Occipital lobe (tissue), 3 donors: ENCODE measurements at places on chromosomes 16 and 17. TPM values are rescaled to one million over a fixed set of nuclear protein-coding genes. Genes with fewer than 3 reads are reported as not detected.
A peak's percentile ranks its signal among the peaks of the same experiment; 100 is the strongest.

The NACA2 gene
- not detected for total RNA-seq

The PERCC1 gene
- total RNA-seq: not detected

The INCA1 gene
- 0.31 TPM for total RNA-seq

DNA sequence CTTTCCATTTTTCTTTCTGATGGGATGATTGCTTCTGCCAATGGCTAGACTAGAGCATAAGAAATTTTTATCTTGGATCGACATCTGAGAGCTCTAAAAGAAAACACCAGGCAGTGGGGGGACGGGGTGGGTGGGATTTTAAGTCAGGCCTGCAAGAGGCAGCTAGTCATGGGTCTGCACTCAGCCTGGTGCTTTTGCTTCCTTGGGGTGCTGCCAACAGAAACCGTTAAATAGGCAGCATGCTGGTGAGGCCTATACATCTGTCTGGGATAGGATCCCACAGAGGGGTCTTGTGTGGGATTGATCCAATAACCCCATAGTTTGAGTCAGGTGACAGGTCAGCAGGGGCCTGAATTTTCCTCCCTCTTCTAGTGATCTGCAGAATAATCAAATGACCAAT, 26.9 kb downstream of the ZNRF1 start:
- DNase-seq: no peak

The TNP2 gene
- not detected for total RNA-seq

The NPIPA3 gene
- 0.94 TPM for total RNA-seq

DNA sequence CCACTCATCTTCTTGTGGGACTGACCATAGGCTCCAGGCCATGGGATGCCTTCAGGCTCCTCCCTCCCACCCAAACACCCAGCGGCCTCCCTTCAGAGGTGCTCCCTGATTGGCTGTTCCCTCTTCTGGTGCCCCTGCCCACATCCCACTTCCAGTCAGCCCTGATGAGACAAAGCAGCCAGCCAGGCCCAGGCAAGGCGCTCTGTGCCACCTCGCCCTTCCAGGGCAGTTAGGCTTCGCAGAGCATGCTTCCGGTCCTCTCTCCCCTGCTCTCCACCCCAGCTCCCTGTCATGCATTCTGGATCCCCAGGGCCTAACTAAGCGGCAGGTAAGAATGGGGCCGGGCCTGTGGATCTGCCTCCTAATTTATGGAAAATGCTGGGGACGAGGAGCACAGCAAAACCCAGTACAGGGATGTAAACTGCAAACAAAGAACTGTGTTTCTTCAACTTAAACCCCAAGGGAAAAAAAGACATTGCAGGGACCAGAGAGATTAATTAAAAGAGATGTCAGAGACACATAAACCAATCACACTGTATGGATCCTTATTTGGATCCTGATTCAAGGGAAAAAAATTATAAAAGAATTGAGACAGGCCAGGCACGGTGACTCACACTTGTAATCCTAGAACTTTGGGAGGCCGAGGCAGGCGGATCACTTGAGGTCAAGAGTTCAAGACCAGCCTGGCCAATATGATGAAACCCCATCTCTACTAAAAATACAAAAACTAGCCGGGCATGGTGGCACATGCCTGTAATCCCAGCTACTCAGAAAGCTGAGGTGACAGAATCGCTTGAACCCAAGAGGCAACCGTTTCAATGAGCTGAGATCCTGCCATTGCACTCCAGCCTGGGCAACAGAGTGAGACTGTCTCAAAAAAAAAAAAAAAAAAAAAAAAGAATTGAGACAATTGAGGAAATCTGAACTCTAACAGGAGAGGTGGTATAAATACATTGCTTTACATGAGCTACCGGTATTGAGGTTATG, 26.0 kb downstream of the ZDHHC7 start:
- DNase-seq: no peak

The PPP1R27 gene
- not detected for total RNA-seq

- no peak for DNase-seq
These were observed 5.5 kb downstream of the PCGF2 start for GRCh38 chr17:38742411-38743308.

- no peak for DNase-seq
These were observed 367.4 kb downstream of the SEC14L1 start for GRCh38 chr17:77508047-77508715.

The ST6GALNAC1 gene
- 1.7 TPM for total RNA-seq

The CCL8 gene
- 0.16 TPM for total RNA-seq

The BAIAP3 gene
- total RNA-seq: 5.8 TPM

- peak; percentile 2 for DNase-seq
These were observed 191.1 kb downstream of the CHD9NB start for GRCh38 chr16:52861614-52862022.

DNA sequence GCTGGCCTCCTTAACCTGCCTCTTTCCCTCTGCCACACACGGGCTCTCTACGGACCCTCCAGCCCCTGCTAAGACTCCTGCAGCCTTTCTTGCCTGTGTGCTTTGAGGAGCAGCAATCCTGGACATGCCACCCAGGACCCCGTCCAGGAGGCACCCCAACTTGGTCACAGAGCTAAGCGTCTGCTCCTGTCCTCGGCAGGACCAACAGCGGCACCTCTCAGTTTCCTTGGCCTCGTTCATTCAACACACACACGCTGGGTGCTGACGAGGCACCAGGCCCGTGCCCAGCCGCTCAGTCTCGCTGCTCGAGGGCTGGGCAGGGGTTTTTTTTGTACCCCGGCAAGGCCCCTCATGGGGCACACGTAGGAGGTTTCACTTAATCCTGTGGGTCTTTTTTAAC, 15.2 kb downstream of the RPH3AL start:
- DNase-seq: no peak

DNA sequence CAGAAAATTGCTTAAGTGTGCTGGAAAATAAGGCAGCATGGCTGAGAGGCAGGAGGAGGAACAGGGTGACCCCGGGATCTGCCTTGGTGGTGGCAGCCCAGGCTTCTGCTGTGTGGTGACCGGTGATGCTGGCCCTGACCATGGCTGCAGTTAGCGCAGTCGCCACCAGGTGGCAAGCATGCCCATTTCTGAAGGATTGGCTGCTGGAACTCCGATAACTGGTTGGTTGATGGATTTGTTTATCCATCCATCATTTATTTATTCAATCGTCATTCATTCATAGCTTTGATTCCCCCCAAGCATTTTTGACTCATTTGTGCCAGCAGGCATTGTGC, 29.1 kb upstream of the ITGA3 start:
- peak; percentile 53 for DNase-seq

DNA sequence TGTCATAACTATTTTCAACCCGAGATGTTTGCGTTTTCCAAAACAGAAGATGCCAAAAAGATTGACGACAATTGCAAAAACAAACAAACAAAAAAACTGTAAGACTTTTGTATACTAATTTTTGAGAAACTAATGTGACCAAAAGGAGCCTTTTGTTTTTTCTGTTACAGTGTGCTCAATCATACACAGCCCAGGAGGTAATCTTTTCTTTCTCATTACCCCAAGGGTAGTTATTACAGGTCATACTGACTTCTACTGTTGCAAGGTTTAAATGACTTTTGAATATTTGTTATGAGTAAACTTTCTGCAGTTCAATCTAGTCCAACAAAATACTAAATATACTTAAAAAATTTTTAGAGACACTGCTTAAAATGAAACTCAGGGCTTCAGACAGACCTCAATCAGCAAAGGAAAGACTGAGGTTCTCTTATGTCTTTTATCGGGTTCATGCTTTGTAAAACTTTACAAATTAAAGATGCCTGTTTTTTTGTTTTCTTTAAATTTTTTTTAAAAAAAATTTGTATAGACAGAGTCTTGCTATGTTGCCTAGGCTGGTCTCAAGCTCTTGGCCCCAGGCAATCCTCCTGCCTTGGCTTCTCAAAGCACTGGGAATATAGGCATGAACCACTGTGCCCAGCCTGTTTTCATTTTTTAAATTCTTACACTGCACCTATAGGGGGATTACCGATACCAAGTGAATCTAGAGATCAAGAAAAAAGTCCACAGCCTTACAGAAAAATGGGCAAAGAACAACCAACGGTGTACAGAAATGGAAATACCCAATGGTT, 47.6 kb downstream of the SPOP start:
- DNase-seq: no peak

- no peak for DNase-seq
These were observed 20.0 kb upstream of the ZFHX3 start for GRCh38 chr16:73067671-73068540.

DNA sequence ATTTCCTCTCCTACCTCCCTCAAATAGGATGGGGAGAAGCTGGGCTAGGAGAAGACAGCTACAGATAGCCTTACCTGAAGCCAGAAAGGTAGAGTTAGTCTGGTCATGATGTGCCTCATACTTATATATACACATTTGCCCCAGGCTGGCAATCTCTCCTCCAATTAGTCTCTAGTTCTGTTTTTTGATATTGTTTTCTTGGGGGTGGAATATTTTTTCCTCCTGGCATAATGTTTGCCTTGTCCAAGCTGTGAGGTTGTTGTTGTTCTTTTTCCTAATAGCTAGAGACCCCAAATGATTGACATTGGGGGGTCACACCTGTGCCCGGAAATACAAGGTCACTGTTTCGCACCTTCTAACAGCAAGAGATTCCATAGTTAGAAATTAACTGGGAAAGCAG, at the start of gene UMOD:
UMOD (minus strand) TSS at position 101 of the 400 bp plus-strand sequence. CDS start 1,978 bp downstream, outside the sequence.
- DNase-seq: no peak

DNA sequence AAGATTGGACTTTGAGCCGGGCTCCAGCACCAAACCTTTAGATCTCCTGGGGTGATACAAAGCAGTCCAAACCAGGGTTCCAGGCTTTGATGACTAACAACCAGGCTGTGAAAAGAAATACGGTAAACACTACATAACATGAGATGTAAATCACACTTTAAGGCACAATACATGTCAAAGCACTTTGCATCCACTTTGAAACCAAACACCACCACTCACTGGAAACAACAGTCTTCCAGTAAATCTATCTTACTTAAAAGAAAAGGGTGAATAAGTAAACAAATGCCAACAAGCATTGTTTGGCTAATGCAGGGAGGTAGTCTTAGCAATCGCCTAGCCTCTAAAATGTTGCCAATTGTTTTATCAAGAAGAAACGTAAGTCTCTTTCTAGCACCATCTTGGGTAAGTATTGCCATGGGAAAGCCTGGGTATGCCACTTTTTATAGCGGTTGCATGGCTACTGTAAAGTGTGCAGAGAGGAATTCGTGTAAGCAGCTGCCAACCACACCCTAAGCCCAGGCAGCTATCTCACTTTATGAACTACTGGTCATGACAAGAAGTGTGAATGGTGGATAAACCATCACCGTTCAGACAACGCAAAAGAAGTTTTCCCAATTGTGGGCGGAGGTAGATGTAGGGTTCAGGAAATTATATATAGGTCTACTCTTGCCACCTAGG, 267.4 kb upstream of the PSMD7 start:
- DNase-seq: no peak

GRCh38 chr16:426115-426905, 861 bp downstream of the RAB11FIP3 start:
- no peak for DNase-seq

- DNase-seq: no peak
These were observed 194.4 kb downstream of the ANKFN1 start for GRCh38 chr17:56347639-56348038.

GRCh38 chr17:29595107-29595942, 2.4 kb downstream of the ANKRD13B start:
- DNase-seq: no peak

The OR1A1 gene
- total RNA-seq: not detected

The TBC1D3E gene
- not detected for total RNA-seq

GRCh38 chr16:5056352-5056751, 9.4 kb downstream of the C16orf89 start:
- no peak for DNase-seq

The KRTAP2-1 gene
- total RNA-seq: not detected

GRCh38 chr17:81821603-81822311, 11.3 kb downstream of the MCRIP1 start:
- peak; percentile 59 for DNase-seq

- no peak for DNase-seq
These were observed 8.1 kb downstream of the CHMP6 start for GRCh38 chr17:80999536-81000333.

The ADAM11 gene
- 19.0 TPM for total RNA-seq

DNA sequence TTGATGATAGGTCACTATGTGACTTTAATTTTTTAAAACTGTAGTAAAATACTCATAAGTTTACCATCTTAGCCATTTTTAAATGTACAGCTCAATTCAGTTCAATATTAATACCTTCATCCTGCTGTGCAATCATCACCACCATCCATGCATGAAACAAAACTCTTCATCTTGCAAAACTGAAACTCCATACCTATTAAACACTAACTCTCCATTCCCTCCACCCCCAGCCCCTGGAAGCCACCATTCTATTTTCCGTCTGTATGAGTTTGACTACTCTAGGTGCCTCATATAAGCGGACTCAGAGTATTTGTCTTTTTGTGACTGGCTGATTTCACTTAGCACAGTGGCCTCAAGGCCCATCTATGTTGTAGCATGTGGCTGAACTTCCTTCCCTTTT, 9.4 kb upstream of the CNEP1R1 start:
- DNase-seq: no peak

The CLEC18B gene
- 1.1 TPM for total RNA-seq

The SUMO2 gene
- 264 TPM for total RNA-seq
